SJSA1 (cell line): ENCODE measurements at places on chromosomes 16 and 17. TPM values are rescaled to one million over a fixed set of nuclear protein-coding genes. Genes with fewer than 3 reads are reported as not detected.

The CHST4 gene
- not detected in 2 replicates for total RNA-seq

The TNFRSF12A gene
- total RNA-seq: 545 and 625 TPM in 2 replicates

DNA sequence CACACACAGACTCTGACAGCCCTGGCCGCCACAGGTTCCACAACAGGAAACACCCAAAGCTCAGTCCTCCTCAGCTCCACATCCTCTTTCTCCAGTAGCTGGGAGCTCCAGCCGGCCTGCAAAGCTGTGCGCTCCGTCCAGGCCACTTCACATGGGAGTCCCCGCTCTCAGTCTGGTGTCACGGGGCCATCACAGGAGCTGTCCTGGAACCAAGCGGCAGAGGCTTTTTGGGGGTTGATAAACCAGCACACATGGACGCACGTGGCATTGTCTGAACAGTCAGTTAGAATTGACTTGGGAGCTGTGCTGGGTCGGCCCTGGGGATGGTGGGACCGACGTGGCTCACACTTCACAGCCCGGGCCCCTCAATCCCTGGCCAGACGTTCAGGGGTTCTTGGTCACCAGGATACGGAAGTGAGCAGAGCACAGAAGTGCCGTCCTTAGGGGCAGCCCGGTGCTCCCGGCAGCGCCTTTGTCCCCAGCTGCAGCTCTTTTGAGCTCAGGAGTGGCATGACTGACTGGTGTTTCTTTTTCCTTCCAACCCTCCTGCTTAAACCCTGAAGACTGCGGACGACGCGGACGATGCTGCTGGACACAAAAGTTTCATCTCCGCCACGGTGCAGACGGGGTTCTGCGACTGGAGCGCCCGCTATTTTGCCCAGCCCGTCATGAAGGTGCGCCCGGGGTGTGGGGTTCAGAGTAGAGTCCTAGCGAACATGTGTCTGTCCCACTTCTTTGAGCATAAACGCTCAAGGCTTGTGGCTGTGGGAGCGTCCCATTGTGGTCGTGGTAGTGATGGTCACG lies 66.6 kb upstream of the CHMP6 start:
- H3K27ac ChIP-seq: no peak overlapping the region
- H3K27me3 ChIP-seq: no peaks in the 10 kb centered on the region
- peaks cover 66% of the 10 kb centered on the region for H3K36me3 ChIP-seq
- H3K4me1 ChIP-seq: no peaks in the 10 kb centered on the region

DNA sequence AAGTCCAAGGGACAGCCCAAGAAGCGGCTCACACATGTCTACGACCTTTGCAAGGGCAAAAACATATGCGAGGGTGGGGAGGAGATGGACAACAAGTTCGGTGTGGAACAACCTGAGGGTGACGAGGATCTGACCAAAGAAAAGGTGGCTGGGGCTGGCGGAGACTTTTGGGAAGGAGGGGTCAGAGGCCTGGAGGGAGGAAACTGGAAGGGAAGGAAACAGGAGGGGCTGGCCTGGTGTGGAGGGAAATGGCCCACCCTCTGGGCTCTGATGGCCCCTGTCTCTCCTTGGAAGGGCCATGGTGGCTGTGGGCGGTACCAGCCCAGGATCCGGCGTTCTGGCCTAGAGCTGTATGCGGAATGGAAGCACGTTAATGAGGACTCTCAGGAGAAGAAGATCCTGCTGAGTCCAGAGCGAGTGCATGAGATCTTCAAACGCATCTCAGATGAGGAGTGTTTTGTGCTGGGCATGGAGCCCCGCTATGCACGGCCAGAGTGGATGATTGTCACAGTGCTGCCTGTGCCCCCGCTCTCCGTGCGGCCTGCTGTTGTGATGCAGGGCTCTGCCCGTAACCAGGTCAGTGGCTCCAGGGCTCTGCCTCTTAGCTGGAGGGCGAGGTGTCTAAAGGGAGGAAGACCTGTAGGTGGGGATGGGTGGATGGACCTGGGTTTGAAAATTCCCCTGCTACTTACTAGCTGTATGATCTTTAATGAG lies 12.5 kb downstream of the POLR2A start:
- H3K36me3 ChIP-seq: peaks cover 86% of the 10 kb centered on the region
- H3K27ac ChIP-seq: no peak overlapping the region
- no peak overlapping the region for H3K4me3 ChIP-seq
- DNase-seq: no peak
- no peaks in the 10 kb centered on the region for H3K4me1 ChIP-seq
- no peaks in the 10 kb centered on the region for H3K27me3 ChIP-seq

- no peak for DNase-seq
- no peak overlapping the region for H3K27ac ChIP-seq
- H3K36me3 ChIP-seq: peaks cover 11% of the 10 kb centered on the region; the same call in 1 of the 2 replicates
- H3K4me3 ChIP-seq: no peak overlapping the region
- H3K4me1 ChIP-seq: no peaks in the 10 kb centered on the region
These were observed 38.1 kb downstream of the GPT2 start for GRCh38 chr16:46922239-46922638.

The ANKS3 gene
- total RNA-seq: 20.9 and 21.9 TPM in 2 replicates

DNA sequence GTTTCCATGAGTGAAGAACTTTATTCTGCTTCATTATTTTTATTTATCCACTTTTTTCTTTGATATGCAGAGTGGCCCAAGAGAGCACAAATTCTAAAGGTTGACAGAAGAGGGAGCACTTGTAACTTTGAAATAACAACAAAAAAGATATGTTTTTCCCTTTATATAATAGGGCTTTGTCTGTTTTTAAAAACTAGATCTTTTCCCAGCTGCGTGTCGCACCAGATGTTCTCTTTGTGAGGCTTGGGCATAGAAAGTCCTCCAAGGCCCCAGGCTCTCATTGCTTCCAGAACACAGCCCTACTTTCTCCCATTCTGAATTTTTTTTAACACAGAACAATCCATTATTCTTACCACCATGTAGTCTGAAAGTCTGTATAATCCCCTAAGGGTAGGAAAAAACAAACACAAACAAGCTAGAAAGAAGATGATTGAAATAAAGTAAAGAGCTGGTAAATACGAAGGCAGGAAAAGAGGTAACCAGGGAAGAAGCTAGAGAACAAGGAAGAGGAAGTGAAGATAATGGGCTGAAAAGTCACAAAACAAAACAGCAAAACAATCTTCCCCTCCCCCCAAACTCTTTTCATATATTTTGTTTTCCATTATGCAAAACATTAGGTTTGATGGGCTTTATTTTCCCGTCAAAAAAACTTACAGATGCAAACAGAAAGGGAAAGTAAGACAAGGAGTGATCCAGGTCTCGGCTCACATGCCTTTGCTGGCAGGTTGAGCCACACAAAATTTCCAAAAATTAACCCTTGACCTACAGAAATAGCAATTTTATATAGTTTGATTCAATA lies 160.4 kb downstream of the ABCA8 start:
- H3K27me3 ChIP-seq: no peaks in the 10 kb centered on the region
- peaks cover 54% of the 10 kb centered on the region for H3K4me1 ChIP-seq
- H3K4me3 ChIP-seq: no peak overlapping the region
- H3K36me3 ChIP-seq: no peaks in the 10 kb centered on the region
- H3K27ac ChIP-seq: peak overlapping the region; percentile 40

GRCh38 chr16:85304337-85304736 lies 192.1 kb upstream of the CIBAR2 start:
- no peak overlapping the region for H3K4me3 ChIP-seq
- DNase-seq: no peak
- H3K27me3 ChIP-seq: no peaks in the 10 kb centered on the region
- no peak overlapping the region for H3K27ac ChIP-seq
- peaks cover 57% of the 10 kb centered on the region for H3K4me1 ChIP-seq

The FCSK gene
- total RNA-seq: 3.4 and 5.3 TPM in 2 replicates

The CACNG5 gene
- total RNA-seq: not detected in 2 replicates

DNA sequence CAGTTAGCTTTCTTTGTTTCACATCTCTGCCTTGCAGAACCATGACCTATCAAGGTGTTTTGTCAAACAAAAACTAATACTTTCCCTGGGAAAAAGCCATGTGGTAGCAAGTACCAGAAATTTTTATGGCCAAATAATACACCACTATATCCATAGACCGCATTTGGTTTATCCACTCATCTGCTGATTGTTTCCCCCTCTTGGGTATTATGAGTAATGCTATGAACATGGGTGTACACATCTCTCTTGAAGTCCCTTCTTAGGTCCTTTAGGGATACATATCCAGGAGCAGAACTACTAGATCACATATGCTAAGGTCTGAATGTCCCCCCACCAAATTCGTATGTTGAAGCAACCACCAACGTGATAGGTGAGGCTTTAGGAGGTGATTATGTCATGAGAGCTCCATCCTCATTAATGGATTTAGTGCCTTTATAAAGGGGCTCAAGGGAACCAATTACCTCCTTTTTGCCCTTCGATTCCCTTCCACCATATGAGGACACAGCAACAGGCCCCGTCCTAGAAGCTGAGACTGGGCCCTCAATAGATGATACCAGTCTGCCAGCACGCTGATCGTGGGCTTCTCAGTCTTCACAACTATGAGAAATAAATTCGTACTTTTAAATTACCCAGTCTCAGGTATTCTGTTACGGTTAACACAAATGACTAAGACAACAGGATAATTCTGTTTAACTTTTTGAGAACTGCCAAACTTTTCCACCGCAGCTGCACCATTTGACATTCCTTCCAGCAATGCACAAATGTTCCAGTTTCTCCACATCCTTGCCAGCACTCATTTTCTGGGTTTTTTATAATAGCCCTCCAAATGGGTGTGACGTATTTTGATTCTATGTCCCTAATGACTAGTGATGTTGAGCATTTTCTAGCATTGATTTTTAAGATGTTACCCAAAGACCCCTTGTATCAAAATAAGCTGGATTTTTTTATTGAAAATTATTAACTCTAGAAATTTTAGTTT lies 30.0 kb downstream of the SIAH1 start:
- no peaks in the 10 kb centered on the region for H3K27me3 ChIP-seq
- no peaks in the 10 kb centered on the region for H3K4me1 ChIP-seq
- no peak for DNase-seq
- H3K4me3 ChIP-seq: no peak overlapping the region
- peaks cover 72% of the 10 kb centered on the region for H3K36me3 ChIP-seq

- H3K4me3 ChIP-seq: peak overlapping the region; percentile 100
- H3K4me1 ChIP-seq: peaks cover 24% of the 10 kb centered on the region
- DNase-seq: peak; percentile 76
- H3K36me3 ChIP-seq: peaks cover 39% of the 10 kb centered on the region
These were observed 973 bp upstream of the UBTF start for GRCh38 chr17:44220213-44221083.

The MRPL10 gene
- 27.3 and 54.7 TPM in 2 replicates for total RNA-seq

DNA sequence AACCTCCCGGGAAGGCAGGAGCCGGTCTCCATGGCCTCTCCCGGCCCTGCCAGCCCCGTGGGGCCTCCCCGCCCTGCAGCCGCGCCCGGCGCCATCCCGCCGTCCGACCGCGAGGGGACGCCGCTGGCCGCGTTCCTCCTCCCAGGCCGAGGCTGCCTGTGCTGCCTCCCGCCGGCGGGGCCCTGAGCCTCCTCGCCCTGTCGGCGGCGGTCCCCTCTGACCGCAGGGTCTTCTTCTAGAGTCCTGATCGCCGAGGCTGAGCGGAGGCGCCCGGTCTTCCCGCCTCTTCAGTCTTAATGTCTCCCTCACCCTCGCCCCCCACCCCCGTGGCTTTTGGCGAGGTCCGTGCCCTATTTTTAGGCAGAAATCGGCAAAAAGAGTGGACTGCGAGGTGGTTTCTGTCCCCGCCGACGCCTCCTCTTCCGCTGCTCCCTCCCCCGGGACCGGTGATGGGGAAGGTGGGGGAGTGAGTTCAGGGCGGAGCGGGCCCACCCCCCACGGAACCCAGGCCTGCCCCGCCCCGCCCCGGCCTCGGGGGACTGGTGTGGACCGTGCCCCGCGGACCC lies 794 bp upstream of the CPNE7 start:
- peaks cover 13% of the 10 kb centered on the region for H3K4me1 ChIP-seq
- H3K27me3 ChIP-seq: peaks cover 15% of the 10 kb centered on the region
- peak overlapping the region; percentile 26 for H3K4me3 ChIP-seq
- H3K27ac ChIP-seq: no peak overlapping the region

GRCh38 chr17:81858170-81858966 lies 2.0 kb downstream of the P4HB start:
- peaks cover 18% of the 10 kb centered on the region for H3K4me1 ChIP-seq
- peak overlapping the region; percentile 88 for H3K4me3 ChIP-seq
- no peak for DNase-seq
- no peaks in the 10 kb centered on the region for H3K27me3 ChIP-seq
- no peak overlapping the region for H3K27ac ChIP-seq

DNA sequence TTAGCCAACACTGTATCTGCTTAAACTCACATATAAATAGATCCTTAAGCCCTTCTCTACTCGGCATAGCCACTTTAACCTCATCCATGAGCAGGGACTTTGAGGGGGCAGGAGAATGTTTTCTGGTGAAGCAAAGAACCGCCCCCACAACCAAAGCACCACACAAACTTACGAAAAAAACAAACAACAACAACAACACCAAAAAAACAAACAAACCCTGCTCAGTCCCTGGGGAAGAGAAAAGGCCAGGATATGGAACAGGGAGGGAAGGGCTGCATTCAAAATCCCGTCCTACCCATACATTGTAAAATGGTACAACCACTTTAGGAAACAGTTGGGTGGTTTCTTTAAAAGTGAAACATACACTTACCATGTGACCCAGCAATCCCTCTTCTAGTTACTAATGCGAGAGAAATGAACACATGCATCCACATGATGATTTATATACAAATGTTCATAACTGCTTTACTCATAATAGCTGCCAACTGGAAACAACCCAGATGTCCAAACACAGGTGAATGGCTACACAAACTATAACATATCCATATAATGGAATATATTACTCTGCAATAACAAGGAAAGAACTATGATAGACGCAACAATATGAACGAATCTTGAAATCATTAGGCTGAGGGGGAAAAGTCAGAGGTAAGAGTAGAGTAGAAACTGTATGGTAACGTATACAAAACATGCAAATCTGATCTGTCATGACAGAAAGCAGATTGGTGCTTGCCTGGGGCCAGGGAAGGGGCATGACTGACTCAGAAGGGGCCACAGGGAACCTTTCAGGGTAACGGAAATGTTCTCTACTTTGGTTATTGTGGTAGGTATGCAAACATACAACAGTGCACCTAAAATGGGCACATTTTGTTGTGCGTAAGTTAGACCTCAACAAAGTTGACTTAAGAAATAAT lies 37.7 kb upstream of the TOB1 start:
- H3K27me3 ChIP-seq: no peaks in the 10 kb centered on the region
- no peak overlapping the region for H3K27ac ChIP-seq

GRCh38 chr16:78970650-78971049 lies 629.9 kb downstream of the MAF start:
- no peaks in the 10 kb centered on the region for H3K36me3 ChIP-seq
- no peak overlapping the region for H3K4me3 ChIP-seq
- no peaks in the 10 kb centered on the region for H3K4me1 ChIP-seq

GRCh38 chr17:67602974-67603373 lies 114.8 kb upstream of the NOL11 start:
- DNase-seq: no peak
- no peaks in the 10 kb centered on the region for H3K4me1 ChIP-seq
- no peaks in the 10 kb centered on the region for H3K36me3 ChIP-seq
- no peaks in the 10 kb centered on the region for H3K27me3 ChIP-seq
- H3K4me3 ChIP-seq: no peak overlapping the region

- peak overlapping the region; percentile 93 for H3K4me3 ChIP-seq
- peak overlapping the region; percentile 62 for H3K27ac ChIP-seq
- peaks cover 16% of the 10 kb centered on the region for H3K4me1 ChIP-seq
These were observed 1.0 kb downstream of the IRX3 start for GRCh38 chr16:54285414-54286089.

The NOD2 gene
- 0.05 TPM in 1 of 2 replicates, not detected in the other for total RNA-seq

The SLFN11 gene
- 13.9 and 29.1 TPM in 2 replicates for total RNA-seq

GRCh38 chr17:36892112-36892838 lies 45.0 kb upstream of the LHX1 start:
- no peaks in the 10 kb centered on the region for H3K4me1 ChIP-seq
- no peak for DNase-seq
- H3K4me3 ChIP-seq: no peak overlapping the region
- no peak overlapping the region for H3K27ac ChIP-seq

The ABCC12 gene
- 0.03 TPM in 1 of 2 replicates, not detected in the other for total RNA-seq

The GP1BA gene
- not detected in 2 replicates for total RNA-seq
